Activated T-cell treated with anti-CD3 and anti-CD28 coated beads, Interleukin-2, amount 50 U/mL, for 72 hours (primary cell): ENCODE measurements at places on chromosomes 1 and 21.
A peak's percentile ranks its signal among the peaks of the same experiment; 100 is the strongest.

- no peak for DNase-seq
Observed at GRCh38 chr1:37919277-37919676, 27.6 kb downstream of the INPP5B start.

GRCh38 chr1:23370709-23371584, 1.3 kb upstream of the ZNF436 start:
- no peak for DNase-seq

DNA sequence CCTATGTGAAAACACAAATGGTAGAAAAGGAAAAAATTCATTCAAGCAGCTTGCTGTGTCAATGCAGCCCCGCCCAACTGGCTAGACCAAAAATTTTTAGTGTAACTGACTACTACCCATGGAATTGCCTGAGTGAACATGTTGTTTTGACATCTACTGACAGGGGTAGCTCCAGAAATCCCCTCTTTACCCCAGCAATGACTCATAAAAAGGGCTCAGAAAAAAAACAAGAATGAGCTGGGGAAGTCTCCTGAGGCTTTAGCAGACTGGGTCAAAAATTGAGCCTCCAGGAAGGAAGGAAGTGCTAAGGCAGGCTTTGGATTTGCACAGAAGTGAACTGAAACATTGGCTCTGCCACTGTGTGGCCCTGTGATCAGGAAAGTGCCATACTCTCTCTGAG, 24.4 kb upstream of the FGGY start:
- DNase-seq, result no peak

DNA sequence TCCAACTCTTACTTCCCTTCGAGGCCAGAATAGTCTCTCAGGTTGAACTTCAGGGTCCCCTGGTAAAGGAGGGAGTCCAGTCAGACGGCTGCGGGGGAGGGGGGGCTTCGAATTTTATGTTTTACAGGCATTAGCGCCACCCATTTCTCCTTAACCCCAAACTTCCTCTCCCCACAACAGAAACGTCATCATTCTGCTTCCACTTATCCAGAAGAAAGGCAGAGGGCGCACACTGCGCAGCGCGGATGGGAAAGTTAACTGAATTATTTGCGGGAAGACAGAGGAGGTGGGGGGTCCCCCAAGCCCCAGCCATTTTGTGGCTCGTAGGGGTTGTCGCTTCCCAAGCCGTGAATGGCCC, 529 bp upstream of the PRMT2 start:
- DNase-seq, result peak; percentile 46

DNA sequence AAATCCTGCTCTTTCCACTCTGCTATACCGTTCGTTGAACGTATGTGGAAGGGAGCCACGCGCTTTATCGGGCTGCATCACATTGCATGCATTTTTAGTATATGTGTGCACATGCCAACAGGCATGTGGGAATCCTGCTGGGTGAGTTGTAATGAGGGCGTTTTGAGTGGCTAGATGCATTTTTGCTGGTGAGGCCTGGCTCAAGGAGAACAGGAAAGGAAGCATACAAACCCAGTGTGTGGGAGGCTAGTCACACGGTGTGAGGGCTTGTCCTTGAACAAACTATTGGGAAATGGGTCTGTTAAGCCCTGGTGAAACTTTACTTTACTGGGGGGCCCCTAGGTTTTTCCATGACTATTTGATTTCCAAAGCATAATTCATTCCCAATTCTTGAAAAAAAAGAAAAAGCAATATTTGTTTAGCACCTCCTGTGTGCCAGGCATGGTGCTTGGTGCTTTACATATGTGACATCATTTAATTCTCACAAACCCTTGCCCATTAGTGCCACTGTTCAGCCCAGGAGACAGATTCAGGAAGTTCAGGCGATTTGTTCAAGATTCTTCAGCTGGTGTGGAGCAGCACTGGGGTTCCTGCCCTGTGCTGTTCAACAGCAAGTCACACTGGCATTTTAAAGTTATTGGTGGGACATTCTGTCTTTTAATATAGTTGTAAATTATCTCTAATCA, 25.6 kb upstream of the JUN start:
- DNase-seq, result no peak

DNA sequence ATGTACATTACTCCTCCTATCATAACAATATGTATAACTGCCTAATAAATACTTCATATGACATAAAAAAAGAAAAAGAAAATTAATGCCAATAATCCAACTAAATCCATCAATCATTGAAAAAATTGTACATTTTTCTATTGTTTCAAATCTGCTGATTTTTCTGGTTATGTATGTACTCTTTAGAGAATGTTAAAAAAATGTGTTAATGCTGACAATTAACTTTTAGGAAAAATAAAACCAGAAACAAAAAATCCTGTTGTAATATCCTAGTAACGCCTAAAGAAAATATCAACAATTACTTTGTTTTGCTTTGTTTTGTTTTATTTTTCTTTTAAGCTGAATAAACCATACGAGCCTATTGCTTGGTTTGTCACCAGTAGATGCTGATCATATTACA, 213.9 kb upstream of the USP25 start:
- no peak for DNase-seq

GRCh38 chr1:44366371-44366975, 11.4 kb upstream of the ERI3 start:
- no peak for DNase-seq

- peak; percentile 91 for DNase-seq
Observed at GRCh38 chr1:241847796-241848685, at the start of gene EXO1. Gene EXO1, plus strand, starts transcription at chr1:241848204. Its CDS starts 2,222 bp downstream, at chr1:241850426.

- DNase-seq, result no peak
Observed at GRCh38 chr1:180085331-180085730, 69.3 kb upstream of the QSOX1 start.

DNA sequence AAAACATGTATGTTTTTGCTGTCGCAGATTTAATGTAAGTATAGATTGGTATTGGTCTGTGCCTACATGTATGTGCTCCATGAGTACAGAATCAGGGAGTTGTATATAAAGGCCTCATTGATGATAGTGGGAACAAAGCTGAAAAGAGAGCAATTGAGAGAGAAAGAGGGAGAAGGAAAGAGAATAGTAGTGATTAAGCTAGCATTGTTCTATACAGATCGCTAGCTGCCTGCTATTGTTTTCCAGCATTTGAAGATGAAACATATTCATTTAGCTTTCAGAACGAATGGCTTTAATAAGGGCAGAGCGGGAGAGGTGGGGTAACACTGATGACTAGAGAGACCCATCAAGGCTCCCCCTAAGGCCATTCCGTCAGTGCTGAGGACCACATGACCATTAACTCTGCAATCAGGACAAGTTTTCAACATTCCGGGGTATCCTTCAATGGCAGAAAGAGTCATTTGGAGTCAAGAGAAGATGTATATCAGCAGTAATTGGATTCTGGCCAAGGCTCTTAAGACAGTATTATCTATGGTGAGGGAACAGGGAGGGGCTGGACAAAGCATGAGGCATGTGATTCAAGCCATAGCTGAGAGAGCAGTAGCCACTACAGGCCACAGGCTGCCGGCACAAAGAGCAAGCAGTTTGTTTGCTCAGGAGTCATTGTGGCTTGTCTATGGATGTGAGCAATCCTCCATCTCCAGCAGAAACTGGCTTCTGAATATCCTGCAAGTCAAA, 176.5 kb downstream of the PBX1 start:
- DNase-seq, result no peak

DNA sequence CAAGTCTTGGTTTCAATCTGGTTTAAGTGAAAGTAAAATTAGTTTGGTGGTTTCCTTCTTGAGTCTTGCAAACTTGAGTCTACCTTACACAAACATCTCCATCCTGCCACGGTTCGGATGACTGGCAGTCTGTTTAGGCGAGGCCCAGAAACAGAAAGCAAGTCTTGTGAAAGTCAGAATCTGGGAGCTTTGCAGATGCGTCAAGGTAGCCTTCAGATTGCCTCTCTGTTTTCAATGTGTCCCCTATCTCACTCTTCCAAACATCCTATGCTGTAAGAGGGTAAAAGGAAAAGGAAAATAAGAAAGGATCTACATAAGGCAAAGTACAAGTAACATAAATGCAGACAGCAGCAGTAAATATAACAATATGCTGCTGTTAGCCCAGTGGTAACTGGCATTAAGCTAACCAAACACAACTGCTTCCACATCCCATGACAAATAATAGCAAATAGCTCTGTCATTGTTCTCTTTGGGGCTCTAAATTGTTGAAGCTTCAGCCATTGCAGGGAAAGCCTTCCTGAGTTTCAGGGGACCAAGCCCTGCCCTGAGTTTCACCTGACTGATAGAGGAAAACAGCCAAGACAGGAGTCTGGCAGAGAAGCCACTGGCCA, 26.2 kb upstream of the C1orf105 start:
- DNase-seq, result peak; percentile 73

GRCh38 chr1:62706985-62707743, 19.0 kb upstream of the DOCK7 start:
- DNase-seq, result no peak

- no peak for DNase-seq
Observed at GRCh38 chr1:217471403-217471802, 159.5 kb downstream of the GPATCH2 start.

DNA sequence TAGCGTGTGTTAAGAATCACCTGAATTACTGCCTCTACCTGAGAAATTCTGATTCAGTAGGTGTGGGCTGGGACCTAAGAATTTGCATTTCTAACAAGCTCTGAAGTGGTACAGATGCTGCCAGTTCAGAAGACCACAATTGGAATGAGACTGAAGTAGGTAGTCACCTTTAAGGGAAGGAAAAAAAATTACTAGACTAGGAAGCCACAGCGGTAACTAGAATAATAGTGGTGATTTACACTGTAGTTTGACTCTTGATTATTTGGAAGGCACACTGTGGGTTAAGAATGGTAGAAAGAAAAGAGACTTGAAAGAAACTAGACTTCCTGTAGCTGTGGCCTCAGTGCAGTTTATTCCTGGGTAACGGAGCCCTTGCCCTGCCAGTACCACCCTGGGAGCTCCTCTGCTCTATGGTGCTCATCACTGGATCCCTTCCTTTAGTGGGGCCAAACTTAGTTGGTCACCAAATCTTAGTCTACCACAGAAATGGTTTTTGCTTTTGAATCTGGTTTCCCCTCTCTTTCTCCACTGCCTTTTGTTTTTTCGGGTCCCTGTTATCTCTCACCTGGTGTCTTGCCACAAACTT, 43.6 kb downstream of the ARID1A start:
- DNase-seq, result no peak

- no peak for DNase-seq
Observed at GRCh38 chr1:99635664-99636063, 10.2 kb upstream of the PALMD start.

GRCh38 chr1:185404907-185405568, 88.0 kb upstream of the IVNS1ABP start:
- no peak for DNase-seq

GRCh38 chr1:245412306-245412705, 257.5 kb downstream of the KIF26B start:
- no peak for DNase-seq

GRCh38 chr1:40264354-40264781, 6.3 kb downstream of the ZMPSTE24 start:
- DNase-seq, result peak; percentile 58

DNA sequence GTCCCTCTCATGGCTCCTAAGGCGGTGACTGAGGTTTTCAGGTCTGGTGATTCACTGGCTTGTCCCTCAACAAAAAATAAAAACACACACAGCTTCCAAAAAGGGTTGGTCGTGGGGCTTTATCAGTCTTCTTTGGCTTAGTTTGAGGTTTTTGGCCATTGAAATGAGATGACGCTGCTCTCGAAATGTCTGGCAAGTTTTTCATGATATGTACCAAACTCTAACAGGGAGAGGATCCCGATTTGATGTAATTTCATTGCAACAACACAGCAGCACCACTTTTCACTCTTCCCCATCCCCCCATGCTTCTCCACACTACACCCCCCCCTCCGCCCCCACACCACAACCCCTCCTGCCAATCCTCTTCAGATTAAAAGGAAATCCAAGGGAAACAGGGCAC, 187.1 kb upstream of the NFIA start:
- no peak for DNase-seq

GRCh38 chr1:2271211-2271721, 43.1 kb downstream of the SKI start:
- no peak for DNase-seq

GRCh38 chr1:243374412-243374811, 118.6 kb downstream of the SDCCAG8 start:
- no peak for DNase-seq

DNA sequence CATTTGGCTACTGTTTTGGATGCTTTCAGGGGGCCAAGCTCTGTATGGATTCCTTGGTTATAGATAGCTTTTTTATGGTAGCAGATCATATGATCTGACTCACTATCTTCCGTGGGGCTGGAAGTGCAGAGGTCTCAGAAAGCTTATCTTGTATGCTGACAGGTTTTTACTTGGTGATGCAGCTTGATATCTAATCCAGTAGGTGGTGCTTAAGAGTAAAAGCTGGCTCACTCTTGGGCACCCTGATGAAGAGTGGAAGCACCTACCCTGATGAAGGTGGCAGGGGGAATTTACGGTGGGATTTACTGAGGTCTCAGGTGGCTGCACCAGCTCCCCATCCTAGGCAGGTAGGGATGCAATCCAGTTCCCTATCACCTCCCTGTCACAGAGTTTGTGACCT, 151.2 kb downstream of the PTBP2 start:
- DNase-seq, result no peak

GRCh38 chr1:245260110-245260882, 105.5 kb downstream of the KIF26B start:
- DNase-seq, result no peak

DNA sequence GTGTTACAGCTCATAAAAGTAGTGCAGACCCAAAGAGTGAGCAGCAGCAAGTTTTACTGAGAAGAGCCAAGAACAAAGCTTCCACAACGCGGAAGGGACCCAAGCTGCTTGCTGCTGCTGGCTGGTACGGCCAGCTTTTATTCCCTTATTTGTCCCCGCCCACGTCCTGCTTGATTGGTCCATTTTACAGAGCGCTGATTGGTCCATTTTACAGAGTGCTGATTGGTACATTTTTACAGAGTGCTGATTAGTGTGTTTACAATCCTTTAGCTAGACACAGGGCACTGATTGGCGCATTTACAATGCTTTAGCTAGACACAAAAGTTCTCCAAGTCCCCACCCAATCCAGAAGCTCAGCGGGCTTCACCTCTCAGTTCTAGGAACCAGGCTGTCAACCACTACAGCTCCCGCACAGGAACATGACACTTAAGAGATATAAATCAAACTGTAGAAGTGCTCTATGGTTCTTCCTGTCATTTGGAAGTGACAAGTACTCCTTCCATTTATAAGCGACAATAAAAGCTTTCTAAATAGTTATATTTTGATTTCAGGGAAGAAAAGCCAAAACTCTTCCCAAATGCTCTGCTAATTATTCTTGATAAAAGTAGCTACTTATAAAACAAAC, 28.5 kb downstream of the RNF115 start:
- DNase-seq, result no peak
